ENCODE measurements at places on chromosomes 7 and 10.

DNA sequence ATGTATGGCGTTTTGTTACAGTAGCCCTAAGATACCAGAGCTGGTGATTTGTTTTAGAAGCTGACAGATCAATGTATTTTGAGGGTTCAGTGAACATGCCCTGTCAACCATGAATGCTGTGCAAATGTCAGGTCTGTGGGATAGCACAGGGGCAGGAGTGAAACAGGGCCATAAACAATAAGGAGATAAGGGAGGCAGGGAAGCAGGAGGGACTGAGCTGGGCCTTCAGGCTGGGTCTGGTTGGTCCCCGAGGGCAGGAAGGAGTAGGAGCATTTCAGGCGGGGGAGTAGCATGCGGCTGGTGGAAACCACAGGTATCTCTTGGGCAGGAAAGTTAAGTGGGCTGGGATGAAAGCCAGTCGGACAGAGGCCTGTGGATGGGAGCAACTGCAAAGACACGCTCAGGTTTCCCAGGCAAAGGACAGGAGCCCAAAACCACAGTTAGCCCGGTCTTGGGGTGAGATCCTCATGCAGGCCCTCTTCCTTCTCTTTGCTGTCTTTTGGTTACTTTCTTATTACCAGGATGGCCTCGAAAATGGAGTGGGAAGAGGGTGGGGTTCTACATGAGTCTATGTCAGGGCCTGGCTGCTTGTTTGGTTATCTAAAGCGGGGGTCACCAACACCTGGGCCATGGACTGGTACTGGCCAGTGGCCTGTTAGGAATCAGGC is 69.5 kb upstream of the SEPHS1 start:
- no peak for DNase-seq

GRCh38 chr10:43125881-43126731 is 12.1 kb upstream of the CSGALNACT2 start:
- DNase-seq, result no peak

DNA sequence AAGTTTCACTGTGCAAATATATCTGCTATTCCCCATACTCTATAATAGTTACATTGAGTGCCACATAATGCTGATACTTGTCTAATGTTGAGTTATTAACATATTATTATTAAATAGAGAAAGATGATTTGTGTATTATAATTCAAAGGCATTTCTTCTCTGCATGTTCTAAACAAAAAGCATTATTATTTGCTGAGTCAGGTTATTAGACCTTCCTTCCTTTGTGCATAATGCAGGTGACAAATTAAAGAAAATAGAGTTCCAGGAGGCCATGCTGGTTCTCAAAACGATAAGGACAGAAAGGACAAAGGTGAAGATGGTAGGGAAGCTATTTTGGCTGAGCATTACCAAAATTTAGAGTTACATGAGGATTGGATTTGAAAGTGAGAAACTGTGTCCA is 85.4 kb upstream of the CYP2C9 start:
- no peak for DNase-seq

DNA sequence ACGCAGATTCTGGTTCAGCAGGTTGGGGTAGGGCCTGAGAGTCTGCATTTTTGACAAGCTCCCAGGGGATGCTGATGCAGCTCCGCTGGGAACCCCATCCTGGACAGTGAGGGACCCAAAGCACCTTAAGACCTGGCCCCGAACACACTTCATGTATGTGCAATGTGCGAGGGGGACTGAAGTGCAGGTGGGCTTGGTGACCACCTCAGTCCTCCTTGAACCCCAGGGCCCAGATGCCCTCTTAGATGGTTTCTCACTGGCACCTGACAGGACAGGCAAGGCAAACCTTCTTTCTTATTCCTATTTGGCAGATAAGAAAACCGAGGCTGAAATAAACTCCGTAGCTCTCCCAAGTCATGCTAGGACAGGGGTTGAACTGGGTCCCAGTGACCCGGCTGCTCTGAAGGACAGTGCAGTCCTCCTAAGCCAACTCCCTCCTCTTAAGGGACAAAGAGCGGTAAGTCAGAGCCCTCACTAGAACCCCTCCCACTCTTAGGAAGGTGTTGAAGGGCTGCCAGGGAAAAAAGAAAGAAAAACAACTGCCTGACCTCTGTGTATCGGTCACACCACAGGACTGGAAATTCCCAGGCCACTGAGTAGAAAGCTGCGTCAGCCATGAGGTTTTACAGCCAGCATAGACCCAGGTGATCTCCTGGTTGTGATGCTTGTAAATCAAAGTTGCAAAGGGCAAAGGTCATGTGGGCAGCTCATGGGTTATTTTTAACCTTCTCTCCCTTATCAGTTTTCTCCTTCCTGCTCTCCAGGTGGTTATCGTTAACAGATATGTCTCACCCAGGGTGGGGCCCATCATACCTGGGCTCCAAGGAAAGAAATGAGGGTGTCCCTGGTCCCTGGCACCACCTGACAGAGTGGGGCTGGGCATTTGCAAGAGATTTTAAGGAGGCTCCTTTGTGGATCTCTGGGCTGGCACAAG is 90.9 kb upstream of the SMNDC1 start:
- DNase-seq, result peak; percentile 32

DNA sequence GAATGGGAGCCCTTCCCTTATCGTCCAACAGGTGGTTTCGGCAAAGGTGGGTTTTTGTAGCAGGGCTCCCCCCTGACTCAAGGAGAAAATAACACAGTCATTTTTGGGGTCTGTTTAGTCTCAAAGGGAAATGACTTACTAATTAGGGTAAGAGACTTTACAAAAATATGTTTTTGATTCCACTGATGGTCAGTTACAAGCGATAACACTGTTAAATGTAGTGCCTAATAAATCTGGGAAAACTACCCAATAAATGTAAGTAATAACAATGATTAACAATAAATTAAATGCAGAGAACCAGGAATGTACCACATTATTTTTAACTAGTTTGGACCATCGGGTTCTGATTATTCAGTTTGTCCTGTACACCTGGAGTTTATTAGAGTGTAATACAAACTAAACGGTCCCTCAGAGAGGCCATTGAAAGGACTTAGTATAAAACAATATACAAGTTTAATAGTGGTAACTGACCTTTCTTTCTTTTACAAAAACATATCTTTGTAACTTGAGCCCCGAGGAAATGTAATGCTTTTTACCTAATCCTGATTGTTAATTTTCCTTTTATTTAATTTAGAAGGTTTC is 216.2 kb upstream of the HABP2 start:
- no peak for DNase-seq

DNA sequence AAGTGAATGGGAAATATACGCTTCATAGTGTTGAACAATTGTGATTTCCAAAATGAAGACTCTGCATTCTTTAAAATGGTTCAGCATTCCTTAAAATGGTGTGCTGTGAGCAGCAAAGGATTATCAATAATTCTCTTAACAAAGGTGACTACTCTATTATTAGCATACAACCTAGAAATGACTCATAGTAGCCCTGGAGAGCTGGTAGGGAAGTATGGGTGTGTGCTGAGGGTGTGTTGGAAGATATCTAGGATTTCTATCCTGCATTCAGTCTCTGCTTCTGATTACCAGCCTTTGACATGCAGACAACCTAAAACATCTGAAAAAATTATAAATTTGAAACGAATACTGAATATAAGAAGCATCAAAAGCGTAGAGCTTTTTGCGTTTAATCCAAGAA is 72.5 kb downstream of the SEMA3D start:
- DNase-seq, result no peak

GRCh38 chr10:51445588-51445987 is 253.8 kb downstream of the CSTF2T start:
- DNase-seq, result no peak

- no peak for DNase-seq
Measured at GRCh38 chr7:114297121-114297520, 117.5 kb upstream of the FOXP2 start.

- peak; percentile 40 for DNase-seq
Measured at GRCh38 chr7:141700848-141701371, 1.1 kb downstream of the DENND11 start.

DNA sequence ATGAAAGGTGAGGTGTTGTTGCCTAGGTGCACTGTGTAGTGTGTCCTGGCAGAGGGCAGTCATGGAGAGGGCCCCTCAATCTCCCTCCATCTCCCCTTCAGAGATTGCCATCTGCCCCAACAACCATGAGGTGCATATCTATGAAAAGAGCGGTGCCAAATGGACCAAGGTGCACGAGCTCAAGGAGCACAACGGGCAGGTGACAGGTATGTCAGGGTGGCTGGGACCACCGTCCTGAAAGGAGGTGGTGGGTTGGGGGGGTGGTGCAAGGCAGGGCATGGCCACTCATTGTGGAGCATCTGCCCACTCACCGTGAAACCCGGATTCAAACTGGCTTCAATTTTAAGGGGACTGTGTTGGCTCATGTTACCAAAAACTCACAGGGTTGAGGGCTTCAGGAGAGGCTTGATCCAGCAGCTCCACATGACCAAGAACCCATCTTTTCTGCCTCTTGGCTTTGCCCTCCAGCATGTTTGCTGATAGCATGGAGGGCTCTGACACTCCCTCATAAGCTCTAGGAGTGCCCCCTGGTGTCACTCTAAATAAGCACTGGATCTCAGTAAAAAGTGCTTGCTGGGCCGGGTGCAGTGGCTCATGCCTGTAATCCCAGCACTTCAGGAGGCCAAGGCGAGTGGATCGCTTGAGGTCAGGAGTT is 12.2 kb downstream of the ARPC1B start:
- DNase-seq, result peak; percentile 48

- DNase-seq, result no peak
Measured at GRCh38 chr7:125561006-125561405, 631.4 kb upstream of the POT1 start.

DNA sequence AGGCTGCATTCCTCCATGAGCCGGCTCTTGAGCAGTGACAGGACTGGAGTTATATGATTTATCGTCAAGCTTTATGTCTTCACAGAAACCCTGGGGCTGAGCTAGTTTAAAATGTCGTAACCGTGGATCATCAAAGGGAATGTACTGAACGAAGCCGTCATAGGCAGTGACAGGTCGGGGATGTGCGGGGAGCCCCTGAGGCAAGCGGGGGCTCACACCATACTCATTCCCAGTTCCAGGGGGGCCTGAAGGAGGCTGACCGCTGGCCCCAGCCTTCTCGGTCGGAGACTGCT is 30.7 kb downstream of the JCAD start:
- DNase-seq, result no peak

DNA sequence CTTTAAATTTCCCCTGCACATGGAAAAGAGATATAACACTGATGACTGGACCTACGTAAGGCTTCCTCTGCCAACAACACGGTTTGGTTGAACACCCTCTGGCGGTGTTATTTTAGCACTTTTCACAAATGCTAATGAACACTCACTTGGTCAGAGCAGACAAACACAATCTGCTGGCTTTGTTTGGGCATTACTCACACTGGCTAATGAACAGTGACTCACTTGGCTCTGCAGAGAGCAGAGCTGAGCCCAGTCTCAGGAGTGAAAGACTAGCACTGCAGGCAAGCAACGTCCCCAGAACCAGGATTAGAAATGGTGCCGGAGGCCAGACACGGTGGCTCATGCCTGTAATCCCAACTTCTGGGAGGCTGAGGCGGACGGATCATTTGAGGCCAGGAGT is 430.8 kb downstream of the PLXNA4 start:
- no peak for DNase-seq

GRCh38 chr10:12510501-12510941 is 161.2 kb downstream of the CAMK1D start:
- DNase-seq, result no peak

- DNase-seq, result no peak
Measured at GRCh38 chr7:466465-467191, 53.0 kb downstream of the PDGFA start.

DNA sequence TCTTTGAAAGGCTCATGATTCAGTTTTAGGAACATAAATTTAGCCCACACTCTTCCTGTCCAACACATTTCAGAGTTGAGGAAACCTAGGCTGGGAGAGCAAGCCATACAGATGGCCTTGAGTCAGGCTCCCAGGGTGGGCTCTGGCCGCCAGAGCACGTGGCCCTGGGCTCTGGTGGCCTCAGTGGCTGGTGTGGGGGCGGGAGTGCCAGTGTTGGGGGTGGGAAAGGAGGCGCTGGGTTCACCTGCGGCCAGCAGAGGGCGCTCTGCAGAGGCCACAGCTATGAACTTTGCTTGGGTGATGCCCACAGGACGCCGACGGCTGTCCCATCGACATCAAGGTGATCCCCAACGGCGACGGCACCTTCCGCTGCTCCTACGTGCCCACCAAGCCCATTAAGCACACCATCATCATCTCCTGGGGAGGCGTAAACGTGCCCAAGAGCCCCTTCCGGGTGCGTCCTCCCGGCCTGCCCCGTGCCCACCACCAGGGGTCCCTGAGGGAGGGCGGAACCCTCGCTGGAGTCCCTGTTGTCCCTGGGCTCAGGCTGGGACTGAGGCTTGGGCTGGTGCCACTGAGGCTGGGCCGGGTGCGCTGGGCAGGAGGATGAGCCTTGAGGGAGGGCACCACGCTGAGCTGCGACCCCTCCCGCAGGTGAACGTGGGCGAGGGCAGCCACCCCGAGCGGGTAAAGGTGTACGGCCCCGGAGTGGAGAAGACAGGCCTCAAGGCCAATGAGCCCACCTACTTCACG is 11.9 kb downstream of the FLNC start:
- peak; percentile 74 for DNase-seq

GRCh38 chr7:38427279-38427955 is 154.0 kb upstream of the TARP start:
- DNase-seq, result no peak

GRCh38 chr10:22824984-22825383 is 102.9 kb upstream of the ARMC3 start:
- no peak for DNase-seq

- no peak for DNase-seq
Measured at GRCh38 chr7:31049005-31049765, 2.9 kb upstream of the ADCYAP1R1 start.

- DNase-seq, result no peak
Measured at GRCh38 chr10:62501547-62501946, 127.4 kb downstream of the ZNF365 start.

DNA sequence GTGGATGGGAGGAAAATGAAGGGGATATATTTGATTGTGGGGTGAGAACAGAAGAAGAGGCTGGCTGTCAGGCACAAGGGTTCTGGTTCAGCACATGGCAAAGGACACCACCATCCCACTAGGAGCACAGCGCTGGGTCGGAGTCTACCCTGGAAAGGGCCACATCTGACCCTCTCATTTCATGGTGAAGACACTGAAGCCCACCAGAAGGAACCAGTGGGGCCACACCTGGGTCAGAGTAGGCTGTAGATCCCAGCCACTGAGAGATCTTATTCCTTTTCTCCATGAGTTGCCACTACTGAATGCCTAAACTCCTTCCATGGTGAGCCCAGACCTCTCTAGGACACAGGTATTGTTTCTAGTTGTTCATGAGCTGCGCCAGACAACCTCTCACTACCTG is 25.8 kb downstream of the SFTPD start:
- no peak for DNase-seq

- DNase-seq, result no peak
Measured at GRCh38 chr7:25002786-25003185, 22.8 kb upstream of the OSBPL3 start.

GRCh38 chr10:46547541-46548497 is 8.6 kb downstream of the GPRIN2 start:
- no peak for DNase-seq

GRCh38 chr7:16728811-16729210 is 24.7 kb upstream of the TSPAN13 start:
- no peak for DNase-seq

GRCh38 chr7:26200038-26200443 is 505 bp downstream of the HNRNPA2B1 start:
- DNase-seq, result peak; percentile 92

GRCh38 chr10:22631646-22632278 is 82.6 kb downstream of the PIP4K2A start:
- no peak for DNase-seq

All from B cell (primary cell).